ENCODE measurements at places on chromosomes 6 and 20. TPM values are rescaled to one million over a fixed set of nuclear protein-coding genes. Genes with fewer than 3 reads are reported as not detected.

- no peak for DNase-seq
These were observed 912 bp downstream of the IL17F start for GRCh38 chr6:52243282-52243893.

DNA sequence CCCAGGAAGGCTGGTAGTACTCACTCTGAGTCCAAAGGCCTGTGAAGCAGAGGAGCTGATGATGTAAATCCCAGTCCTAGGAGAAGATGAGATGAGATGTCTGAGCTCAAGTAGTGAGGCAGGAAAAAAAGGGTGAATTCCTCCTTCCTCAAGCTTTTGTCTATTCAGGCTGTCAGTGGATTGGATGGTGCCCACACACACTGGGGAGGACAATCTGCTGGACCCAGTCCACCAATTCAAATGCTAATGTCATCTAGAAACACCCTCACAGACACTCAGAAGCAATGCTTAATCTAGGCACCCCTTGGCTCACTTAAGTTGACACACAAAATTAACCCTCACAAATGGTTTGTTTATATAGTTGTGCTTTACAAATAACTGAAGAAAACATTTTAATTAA, 94.6 kb downstream of the CD109 start:
- DNase-seq = no peak

GRCh38 chr6:88975369-88975768, 12.0 kb upstream of the RNGTT start:
- DNase-seq = no peak

DNA sequence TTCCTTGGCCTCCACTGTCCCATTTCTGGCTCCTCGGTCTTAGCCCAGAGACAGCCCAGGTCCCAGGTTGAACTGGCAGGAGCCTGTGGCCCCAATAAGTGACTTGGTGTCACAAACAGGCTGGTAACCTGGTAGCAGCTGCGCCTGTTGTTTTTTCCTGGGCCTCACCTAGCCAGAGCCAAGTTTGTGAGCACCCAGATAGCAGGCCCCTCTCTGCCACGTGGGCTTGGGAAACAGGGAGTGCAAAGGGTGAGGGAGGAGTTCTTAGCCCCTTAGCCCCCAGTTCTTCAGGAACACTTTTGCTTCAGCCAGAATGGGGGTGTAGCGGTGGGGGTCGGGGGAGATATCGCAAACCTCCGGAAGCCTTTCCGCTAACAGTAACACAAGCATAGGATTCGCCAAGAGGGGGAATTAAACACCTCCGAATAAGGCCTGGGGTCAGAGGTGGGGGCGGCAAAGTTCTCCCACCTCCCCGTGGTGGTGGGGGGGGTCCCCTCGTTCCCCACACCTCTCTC, 760 bp downstream of the C6orf132 start:
- DNase-seq = no peak

DNA sequence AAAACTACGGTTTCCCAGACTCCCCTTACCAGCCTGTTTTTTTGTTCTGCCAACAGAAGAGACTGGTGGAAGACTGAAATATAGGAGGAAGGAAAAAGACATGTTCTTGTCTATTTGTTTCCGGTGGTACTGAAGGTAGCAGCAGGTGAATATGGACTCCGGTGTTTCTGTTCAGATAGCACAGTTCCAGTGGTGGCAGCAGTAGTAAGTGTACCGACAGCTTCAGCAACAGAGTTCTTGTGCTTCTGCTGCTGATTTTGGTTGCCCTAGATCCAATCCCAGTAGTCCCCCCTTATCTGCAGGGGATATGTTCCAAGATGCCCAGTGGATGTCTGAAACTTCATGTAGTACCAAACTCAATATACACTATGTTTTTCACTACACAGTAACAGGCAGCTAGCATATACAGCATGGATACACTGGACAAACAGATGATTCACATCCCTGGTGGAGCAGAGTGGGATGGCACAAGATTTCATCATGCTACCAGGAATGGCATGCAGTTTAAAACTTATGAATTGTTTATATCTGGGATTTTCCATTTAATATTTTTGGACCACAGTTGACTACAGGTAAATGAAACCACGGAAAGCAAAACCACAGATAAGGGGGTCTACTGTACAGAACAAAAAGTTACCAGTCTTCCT, 301.8 kb downstream of the BTBD9 start:
- peak; percentile 42 for DNase-seq

DNA sequence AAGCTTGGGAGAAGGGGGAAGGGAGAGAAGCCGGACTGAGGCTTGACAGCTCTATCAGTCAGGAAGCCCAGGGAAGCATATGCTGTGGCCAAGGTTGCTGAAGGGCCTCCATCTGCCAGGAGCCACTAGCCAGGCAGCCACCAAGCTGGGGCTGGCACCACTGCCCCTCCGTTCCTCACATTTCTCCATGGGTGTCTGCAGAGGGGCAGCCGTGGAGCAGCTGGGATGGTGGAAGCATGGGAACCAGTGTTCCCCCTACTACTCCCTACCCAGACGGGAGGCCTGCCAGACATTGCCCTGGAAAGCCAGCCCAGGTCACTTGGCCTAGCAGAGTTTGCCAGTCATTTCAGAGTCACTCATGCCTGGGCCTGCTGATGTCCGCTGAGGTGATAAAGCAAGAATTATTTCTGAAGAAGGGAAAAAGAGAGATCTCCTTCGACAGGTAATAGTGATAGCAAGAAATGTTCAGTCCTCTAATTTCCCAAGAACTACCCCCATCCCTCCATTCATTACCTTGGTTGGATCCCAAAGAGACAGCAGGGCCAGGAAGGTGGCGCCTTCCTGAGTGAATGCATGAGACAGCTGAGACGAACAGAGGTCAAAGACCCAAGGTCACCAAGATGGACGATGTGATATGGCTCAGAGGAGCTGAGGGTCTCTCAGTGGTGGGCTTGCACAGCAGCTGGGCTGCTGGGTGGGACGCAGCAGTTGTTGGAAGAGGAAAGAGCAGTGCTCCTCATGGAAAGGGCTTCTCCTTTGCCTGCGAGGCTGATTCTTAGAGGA, 21.9 kb downstream of the SNPH start:
- no peak for DNase-seq

GRCh38 chr20:46970937-46971630, 76.4 kb downstream of the EYA2 start:
- DNase-seq = peak; percentile 83

DNA sequence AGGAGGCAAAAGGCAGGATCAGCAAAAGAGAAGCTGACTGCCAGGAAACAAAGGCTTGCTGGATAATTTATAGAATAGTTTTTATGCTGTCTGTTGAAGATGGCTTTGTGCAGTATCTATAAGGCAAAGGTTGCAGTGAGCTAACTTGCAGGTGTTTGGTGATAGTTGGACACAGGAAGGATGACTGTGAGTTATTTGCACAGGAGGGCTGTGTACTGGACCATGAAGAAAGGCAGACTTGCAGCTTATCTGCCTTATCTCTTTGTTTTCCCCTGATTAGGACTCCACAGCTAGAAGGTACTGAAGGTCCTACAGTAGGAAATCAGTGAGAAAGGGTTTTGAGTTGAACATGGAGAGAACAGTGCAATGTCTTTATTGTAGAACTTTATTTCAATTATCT, 2.1 kb downstream of the BTN1A1 start:
- no peak for DNase-seq

ADGRF5 gene
- polyA plus RNA-seq = not detected

CTCFL gene
- not detected for polyA plus RNA-seq

SLC2A4RG gene
- 27.6 TPM for polyA plus RNA-seq

- DNase-seq = peak; percentile 37
These were observed 82.4 kb downstream of the RTN4IP1 start for GRCh38 chr6:106546691-106547414.

JAG1 gene
- polyA plus RNA-seq = 13.5 TPM

TRERF1 gene
- polyA plus RNA-seq = 9.0 TPM

- no peak for DNase-seq
These were observed 10.1 kb upstream of the ZBTB12 start for GRCh38 chr6:31911826-31912585.

ENPP1 gene
- polyA plus RNA-seq = 22.5 TPM

KIAA1755 gene
- 3.5 TPM for polyA plus RNA-seq

DNA sequence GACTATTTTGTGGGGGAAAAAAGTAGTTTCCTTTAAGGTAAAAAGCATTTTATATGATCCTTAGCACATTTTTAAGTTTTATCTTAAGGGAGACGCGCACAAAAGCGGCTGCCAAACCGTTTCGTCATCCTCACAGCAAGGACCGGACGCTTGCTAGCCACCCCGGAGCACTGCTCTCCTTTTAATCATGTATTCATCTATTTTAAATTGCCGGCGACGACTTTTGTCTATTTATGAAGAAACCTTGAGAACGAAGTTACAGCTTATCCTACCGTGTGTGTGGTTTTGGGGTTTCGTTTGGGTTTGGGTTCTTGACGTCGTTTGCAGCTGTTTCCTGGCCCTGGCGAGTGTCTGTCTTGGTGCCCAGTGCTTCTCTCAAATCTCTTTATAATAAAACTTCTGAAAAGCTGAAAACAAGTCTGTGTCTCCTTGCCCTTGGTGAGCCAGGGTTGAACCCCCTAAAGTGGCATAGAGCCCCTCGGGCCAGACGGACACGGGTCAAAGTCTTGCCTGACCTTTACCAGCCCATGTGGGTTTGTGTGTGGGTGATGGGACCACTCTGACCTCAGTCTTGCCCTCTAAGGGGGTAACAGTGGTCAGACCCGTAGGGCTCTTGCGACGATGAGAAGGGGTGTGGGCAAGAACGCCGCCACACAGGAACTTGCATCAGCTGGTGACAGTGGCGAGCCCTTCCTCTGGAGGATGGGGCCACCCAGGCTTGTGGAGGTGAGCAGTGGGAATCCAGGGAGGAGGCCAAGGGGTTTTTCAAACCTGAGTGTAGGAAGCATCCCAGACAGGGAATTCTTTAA, 117.6 kb downstream of the JPH2 start:
- no peak for DNase-seq

GRCh38 chr6:38375341-38375740, 264.4 kb downstream of the BTBD9 start:
- DNase-seq = no peak
